ENCODE measurements at places on chromosomes 5 and 9.

- no peak for DNase-seq
Observed at GRCh38 chr5:60541980-60542379, 158.0 kb downstream of the DEPDC1B start.

DNA sequence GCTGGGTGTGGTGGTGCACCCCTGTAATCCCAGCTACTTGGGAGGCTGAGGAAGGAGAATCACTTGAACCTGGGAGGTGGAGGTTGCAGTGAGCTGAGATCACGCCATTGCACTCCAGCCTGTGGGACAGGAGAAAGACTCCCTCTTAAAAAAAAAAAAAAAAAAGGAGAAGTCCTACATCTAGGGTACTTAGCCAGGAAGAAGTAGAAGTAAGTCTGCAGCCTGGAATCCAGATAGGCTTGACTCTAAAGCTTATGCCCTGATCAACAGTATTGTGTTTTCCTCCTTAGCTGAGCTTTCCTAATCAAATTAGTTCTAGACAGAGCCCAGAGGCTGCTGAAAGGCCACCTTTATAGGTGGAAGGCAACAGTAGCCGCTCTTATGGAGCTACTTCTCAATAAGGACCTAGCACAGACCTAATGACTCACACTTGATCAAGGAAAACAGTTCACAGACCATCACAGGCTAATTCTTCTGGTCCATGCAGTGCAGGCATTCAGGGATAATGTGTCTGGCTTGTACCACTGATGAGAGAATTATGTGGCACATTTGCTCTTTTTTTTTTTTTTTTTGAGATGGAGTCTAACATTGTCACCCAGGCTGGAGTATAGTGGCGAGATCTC, 105.5 kb upstream of the KLF4 start:
- no peak for DNase-seq

DNA sequence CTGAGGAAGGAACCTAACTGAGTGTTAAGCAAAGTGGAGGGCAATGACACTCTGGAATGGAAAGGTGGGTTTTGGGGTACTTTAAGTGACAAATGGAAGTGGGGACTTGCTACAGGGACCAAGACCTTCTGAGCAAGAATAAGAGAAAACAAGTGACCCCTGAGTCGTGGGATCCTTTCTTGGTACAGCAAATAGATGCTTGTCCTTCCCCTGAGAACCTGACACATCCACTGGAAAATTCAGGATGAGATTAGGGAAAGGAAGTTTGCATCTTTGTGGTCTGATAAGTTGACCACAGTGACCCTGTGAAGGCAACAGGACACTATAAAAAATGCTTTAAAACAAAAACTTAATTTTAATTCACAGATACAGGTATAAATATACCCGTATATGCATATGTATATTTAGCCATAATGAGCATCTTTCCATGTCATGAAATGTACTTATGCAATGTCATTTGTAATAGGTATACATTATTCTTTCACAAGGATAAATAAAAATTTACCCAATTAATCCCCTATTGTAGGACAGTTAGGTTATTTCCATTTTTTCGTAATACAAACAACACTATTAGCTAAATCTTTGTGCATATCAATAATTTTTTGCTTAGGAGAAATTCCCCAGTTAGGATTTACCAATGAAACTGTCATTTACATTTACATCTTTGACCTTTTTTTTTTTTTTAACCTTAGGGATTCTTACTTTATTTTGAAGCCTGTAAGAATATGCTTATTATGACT, 2.0 kb upstream of the IRF1 start:
- DNase-seq: no peak

- no peak for DNase-seq
Observed at GRCh38 chr9:76223749-76224340, 170.4 kb downstream of the RFK start.

- no peak for DNase-seq
Observed at GRCh38 chr9:77827104-77827784, 179.1 kb upstream of the GNA14 start.

GRCh38 chr9:72917892-72918509, 34.9 kb downstream of the ALDH1A1 start:
- no peak for DNase-seq

- no peak for DNase-seq
Observed at GRCh38 chr5:74372051-74372450, 268.5 kb downstream of the ENC1 start.

Data from pulmonary artery endothelial cell (primary cell).